ENCODE measurements at places on chromosomes 12 and 14. TPM values are rescaled to one million over a fixed set of nuclear protein-coding genes. Genes with fewer than 3 reads are reported as not detected.
A peak's percentile ranks its signal among the peaks of the same experiment; 100 is the strongest.

Gene SOX5
- total RNA-seq, result 11.9 TPM

Gene DENR
- total RNA-seq, result 32.2 TPM

Gene ITGA7
- total RNA-seq, result 3.9 TPM

Gene KRT86
- total RNA-seq, result not detected

- DNase-seq, result peak; percentile 34
These were observed 57.9 kb upstream of the FICD start for GRCh38 chr12:108457006-108457733.

DNA sequence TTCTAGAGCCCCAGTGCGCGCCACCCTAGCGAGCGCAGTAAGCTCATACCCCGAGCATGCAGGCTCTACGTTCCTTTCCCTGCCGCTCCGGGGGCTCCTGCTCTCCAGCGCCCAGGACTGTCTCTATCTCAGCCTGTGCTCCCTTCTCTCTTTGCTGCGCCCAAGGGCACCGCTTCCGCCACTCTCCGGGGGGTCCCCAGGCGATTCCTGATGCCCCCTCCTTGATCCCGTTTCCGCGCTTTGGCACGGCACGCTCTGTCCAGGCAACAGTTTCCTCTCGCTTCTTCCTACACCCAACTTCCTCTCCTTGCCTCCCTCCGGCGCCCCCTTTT is 791 bp downstream of the TMEM233 start:
- no peak for DNase-seq

DNA sequence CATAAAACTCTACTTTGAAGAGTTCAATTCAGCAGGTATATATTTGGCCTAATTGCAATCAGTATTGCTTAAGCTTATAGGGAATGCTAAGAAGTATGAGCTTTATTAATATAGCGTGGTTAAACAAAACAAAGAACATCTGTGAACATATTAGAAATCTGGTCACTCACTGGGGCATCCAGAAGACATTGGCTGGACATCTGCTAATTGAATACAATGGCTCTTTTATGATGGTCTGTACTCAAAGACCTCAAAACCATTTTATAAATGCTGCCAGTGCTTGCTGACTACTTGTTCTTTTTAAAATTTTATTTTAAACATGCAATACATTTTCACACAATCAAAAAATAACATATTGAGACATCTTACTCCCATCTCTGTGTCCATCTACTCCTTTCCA is 173.0 kb downstream of the STXBP6 start:
- DNase-seq, result no peak

DNA sequence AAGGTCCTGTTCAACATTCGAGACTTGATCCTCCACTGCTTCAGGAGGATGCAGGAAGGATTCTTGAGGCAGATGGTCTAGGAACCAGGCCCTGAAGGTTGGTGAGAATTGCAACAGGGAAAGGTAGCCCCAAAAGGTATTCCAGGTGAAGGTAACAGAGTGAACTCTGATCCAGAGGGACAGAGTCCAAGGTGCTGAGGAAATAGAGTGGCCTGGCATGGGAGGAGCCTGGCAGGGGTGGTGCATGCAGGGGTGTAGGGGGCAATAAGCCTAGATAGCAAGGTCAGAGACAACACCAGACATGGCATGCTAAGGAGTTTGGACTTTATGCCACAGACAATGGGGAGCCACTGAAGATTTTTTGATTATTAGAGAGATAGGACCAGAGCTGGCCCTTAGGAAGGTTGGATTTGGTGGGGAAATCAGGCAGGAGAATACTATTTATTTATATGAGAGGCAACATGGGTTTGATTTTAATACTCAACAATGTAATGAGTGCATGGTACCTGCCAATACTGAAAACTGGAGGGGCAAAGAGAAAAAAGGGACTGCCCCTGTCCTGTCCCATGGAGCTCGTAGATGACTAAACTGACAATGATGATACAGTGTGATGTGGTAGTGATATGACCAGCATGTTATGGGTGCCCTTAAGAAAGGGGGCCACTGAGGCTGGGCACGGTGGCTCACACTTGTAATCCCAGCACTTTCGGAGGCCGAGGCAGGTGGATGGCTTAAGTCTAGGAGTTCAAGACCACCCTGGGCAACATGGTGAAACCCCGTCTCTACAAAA is 50.5 kb upstream of the TMED10 start:
- no peak for DNase-seq

DNA sequence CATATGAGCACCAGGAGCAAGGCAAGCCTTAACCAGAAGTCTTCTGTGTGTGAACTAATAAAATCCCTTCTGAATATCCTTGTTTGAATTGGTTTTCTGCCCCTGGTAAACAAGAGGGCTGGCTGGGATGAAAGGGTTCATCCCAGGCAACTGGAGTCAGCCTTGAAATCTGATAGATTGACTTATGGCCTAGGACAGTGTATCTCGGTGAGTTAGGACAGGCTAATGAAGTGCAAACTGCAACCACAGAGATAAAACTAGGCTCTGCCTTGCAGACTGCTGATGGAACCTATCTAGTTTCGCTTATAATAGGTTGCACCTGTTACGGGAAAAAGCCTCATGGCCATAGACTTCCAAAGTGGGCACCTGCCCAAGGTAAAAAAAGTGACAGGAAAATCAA is 451.9 kb upstream of the NOVA1 start:
- DNase-seq, result no peak

DNA sequence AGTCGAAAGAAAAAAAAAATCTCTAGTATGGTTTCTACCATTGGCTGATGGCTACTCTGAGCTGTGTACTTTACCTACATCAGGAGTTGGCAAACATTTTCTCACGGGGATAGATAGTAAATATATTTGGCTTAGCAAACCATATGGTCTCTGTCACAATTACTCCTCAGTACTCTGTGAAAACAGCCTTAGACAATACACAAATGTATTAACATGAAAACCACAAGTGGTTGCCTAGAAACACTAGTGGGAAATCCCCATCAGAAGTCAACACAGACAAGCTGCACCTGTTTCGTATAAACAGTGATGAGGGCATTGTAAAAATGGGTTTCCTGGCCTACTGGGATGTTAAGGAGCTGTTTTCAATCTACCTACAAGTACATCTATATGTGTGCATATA is 84.6 kb upstream of the NAV3 start:
- DNase-seq, result peak; percentile 38

GRCh38 chr12:67155863-67156262 is 113.3 kb upstream of the CAND1 start:
- DNase-seq, result peak; percentile 37

- no peak for DNase-seq
These were observed 58.5 kb downstream of the SLC4A8 start for GRCh38 chr12:51482929-51483697.

DNA sequence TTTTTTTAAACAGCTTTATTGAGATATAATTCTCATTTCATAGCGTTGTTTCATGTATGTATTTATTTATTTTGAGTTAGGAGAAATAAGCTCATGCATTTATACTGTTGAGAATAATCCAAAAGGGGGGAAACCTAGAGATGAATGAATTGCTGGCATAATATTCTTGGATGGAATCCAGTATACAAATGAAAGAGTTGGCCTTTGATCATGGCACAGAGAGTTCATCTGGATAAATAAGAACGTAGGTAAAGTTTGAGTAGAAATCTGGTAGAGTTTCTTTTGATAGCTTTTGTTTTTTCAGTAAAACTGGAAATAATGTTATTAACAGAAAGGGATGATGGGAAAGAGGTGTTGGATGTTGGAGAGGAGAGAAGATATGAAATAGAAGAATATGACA is 166.2 kb downstream of the LRRK2 start:
- DNase-seq, result no peak

DNA sequence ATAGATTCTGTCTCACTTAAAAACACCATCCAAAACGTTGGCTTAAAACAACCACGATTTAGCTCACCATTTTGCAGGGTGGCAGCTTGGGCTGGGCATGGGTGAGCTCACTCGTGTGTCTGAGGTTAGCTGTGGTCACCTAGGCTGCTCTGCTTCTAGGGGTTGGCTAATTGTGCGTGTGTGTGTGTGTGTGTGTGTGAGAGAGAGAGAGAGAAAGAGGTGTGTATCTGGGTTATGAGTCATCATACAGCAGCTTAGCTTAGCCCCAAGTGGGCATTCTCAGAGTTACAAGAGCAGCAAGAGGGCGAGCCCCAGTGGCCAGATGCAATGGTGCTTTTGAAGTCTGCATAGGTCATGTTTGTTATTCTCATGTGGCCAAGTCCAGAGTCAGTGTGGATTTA is 6.0 kb downstream of the FBXW8 start:
- peak; percentile 84 for DNase-seq

DNA sequence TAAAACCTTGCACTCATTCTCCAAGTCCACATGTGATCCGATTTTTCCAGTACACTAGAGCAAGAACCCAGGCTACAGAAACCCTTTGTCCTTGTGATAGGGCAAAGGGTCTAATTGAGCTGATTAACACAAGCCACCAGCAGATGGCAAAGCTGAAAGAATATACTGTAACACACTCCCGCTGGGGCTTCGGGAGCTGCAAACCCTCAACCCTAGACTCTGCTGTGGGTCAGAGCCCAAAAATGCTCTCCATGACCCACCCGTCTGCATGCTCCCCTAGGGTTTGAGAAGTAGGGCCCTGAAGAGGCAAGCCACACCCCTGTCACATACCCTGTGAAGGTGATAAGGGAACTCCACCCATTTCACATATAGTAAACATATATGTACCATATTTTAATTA is 33.6 kb upstream of the PCNX1 start:
- no peak for DNase-seq

GRCh38 chr12:98351089-98351488 is 164.3 kb upstream of the TMPO start:
- DNase-seq, result no peak

Data from IMR-90 (cell line).